ENCODE measurements at places on chromosomes 6 and 20.

DNA sequence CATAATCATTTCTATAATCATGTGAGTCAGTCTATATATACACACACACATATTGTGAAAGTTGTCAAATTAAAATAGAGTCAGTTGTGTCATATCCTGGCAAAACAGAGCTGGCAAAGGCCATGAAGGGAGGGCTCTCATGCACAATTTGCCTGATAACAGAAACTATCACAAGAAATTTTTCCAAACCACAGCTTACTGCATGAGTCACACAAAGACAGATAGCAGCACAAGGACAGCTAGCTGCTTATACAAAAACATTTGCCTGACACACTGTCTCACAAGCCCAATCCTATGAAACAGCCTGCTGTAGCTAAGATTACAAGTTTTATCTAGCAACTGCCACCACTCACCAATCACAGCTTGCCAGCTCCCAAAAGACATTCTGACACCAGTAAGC, 848.5 kb upstream of the MAN1A1 start:
- H3K27ac ChIP-seq: no peak overlapping the region
- H3K36me3 ChIP-seq: no peaks in the 10 kb centered on the region
- DNase-seq: no peak
- H3K27me3 ChIP-seq: no peaks in the 10 kb centered on the region
- H3K4me3 ChIP-seq: no peak overlapping the region

- no peak overlapping the region for H3K4me3 ChIP-seq
- no peaks in the 10 kb centered on the region for H3K27me3 ChIP-seq
- H3K4me1 ChIP-seq: no peaks in the 10 kb centered on the region
- DNase-seq: no peak
- H3K36me3 ChIP-seq: no peaks in the 10 kb centered on the region
Observed at GRCh38 chr20:9021216-9021615, 47.7 kb upstream of the PLCB4 start.

- no peak overlapping the region for H3K4me3 ChIP-seq
- no peak overlapping the region for H3K27ac ChIP-seq
- DNase-seq: no peak
- H3K36me3 ChIP-seq: no peaks in the 10 kb centered on the region
- no peaks in the 10 kb centered on the region for H3K4me1 ChIP-seq
Observed at GRCh38 chr20:6857927-6858326, 90.4 kb downstream of the BMP2 start.

- peaks cover 7% of the 10 kb centered on the region for H3K27me3 ChIP-seq
- no peaks in the 10 kb centered on the region for H3K36me3 ChIP-seq
- DNase-seq: no peak
- H3K4me3 ChIP-seq: no peak overlapping the region
- no peaks in the 10 kb centered on the region for H3K4me1 ChIP-seq
Observed at GRCh38 chr20:58523971-58524315, 8.7 kb upstream of the APCDD1L start.

GRCh38 chr20:41413169-41413568, 46.6 kb upstream of the EMILIN3 start:
- H3K27ac ChIP-seq: peak overlapping the region; percentile 78
- H3K36me3 ChIP-seq: peaks cover 23% of the 10 kb centered on the region
- peaks cover 38% of the 10 kb centered on the region for H3K4me1 ChIP-seq
- DNase-seq: no peak
- no peak overlapping the region for H3K4me3 ChIP-seq

DNA sequence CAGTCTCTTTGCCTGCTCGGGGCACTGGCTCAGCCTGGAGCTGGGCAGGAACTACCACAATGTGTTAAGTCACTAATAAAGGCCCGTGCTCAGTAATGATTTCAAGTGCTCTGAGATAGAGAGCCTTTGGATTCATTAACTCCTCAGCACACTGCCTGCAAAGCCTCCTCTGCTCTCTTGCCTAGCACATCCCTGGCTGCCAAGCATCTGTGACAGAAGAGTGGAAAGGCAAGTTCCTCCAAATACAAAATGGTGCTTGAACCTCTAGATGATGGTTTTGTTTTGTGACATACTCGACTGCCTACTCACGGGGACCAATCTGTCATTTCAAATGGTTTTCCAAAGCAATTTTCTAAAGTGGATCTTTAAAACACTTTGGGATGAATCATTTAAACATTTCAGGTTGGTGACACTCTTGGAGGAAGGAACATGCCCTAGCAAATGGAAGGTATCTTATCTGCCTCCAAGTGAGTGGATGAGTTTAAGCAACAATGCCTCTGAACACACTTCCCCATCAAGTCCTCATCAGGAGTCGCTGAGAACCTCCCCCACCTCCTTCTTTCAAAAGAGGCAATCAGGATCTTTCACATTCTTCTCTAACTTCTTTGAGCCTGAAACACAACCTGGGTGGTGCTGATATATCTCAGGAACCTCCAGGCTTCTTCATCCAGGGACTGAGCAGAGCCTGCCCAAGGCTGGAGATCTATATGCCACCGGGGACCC, 35.8 kb downstream of the METTL24 start:
- H3K36me3 ChIP-seq: no peaks in the 10 kb centered on the region
- DNase-seq: no peak
- no peak overlapping the region for H3K27ac ChIP-seq
- H3K27me3 ChIP-seq: peaks cover 31% of the 10 kb centered on the region

DNA sequence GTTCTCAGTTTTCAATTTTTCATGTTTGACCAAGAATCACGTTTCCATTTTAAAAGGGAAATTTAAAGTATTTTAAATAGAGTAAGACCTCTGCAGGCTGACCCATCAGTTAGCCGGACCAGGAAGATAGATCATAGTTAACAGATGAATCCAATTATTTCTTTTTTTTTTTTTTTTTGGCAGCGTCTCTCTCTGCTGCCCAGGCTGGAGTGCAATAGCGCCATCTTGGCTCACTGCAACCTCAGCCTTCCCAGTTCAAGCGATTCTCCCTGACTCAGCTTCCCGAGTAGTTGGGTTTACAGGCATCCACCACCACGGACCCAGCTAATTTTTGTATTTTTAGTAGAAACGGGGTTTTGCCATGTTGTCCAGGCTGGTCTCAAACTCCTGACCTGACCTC, 256.7 kb upstream of the CNR1 start:
- no peak overlapping the region for H3K4me3 ChIP-seq
- DNase-seq: no peak
- peaks cover 18% of the 10 kb centered on the region for H3K27me3 ChIP-seq
- H3K4me1 ChIP-seq: no peaks in the 10 kb centered on the region

DNA sequence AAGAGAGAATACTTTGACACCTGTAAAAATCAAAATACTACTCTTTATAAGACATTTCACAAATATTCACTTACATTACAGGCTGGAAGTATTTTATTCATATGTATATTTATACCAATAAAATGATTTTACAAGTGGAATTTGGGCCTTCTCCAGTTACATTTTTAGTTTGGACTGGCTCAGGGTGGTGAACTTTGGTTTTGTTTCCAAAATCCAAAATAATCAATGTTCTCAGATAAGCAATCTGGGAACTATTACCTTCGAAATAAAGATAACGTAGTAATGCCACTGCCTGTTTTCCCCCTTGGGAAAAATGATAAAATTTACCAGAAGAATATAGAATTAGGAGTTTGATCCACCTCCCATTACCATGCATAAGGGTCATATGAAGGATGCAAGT, 31.6 kb upstream of the SCGN start:
- H3K27ac ChIP-seq: no peak overlapping the region
- H3K36me3 ChIP-seq: peaks cover 2% of the 10 kb centered on the region
- H3K27me3 ChIP-seq: peaks cover 3% of the 10 kb centered on the region
- H3K4me3 ChIP-seq: no peak overlapping the region

GRCh38 chr6:16676376-16676775, 84.9 kb downstream of the ATXN1 start:
- no peaks in the 10 kb centered on the region for H3K27me3 ChIP-seq
- H3K4me3 ChIP-seq: no peak overlapping the region
- H3K4me1 ChIP-seq: peaks cover 25% of the 10 kb centered on the region
- DNase-seq: no peak

Data from T-helper 17 cell (primary cell).